ENCODE measurements at places on chromosomes 7 and 10. TPM values are rescaled to one million over a fixed set of nuclear protein-coding genes. Genes with fewer than 3 reads are reported as not detected.

Gene CDHR1
- not detected for polyA plus RNA-seq

Gene DNAJC9
- 33.2 TPM for polyA plus RNA-seq

Gene PAX4
- polyA plus RNA-seq: not detected

Gene USP6NL
- 53.4 TPM for polyA plus RNA-seq

Gene NUTM2A
- 0.08 TPM for polyA plus RNA-seq

Gene ACTR3C
- polyA plus RNA-seq: 6.2 TPM

Gene TFEC
- 1.2 TPM for polyA plus RNA-seq

Gene PWWP2B
- 10.3 TPM for polyA plus RNA-seq

Gene A1CF
- polyA plus RNA-seq: not detected

Gene RBM20
- not detected for polyA plus RNA-seq

Gene CALML3
- polyA plus RNA-seq: not detected

Gene UBN2
- 5.4 TPM for polyA plus RNA-seq

Gene APBB1IP
- polyA plus RNA-seq: 55.3 TPM

Gene DRGX
- polyA plus RNA-seq: not detected

Gene ASZ1
- polyA plus RNA-seq: not detected

Gene UPK3B
- polyA plus RNA-seq: not detected

Gene ANKRD30A
- polyA plus RNA-seq: not detected

All from naive B cell (primary cell).